Metanephros (tissue), 2 donors: ENCODE measurements at places on chromosomes 7 and 10. TPM values are rescaled to one million over a fixed set of nuclear protein-coding genes. Genes with fewer than 3 reads are reported as not detected.

CTAGE8 gene
- 1.8 TPM for total RNA-seq

TMEM130 gene
- total RNA-seq, result 10.2 TPM

CALML3 gene
- not detected for total RNA-seq

SUGCT gene
- 15.5 TPM for total RNA-seq

GSDME gene
- total RNA-seq, result 12.0 TPM

C10orf67 gene
- 1.8 TPM for total RNA-seq

PODXL gene
- total RNA-seq, result 127 TPM

ERVW-1 gene
- total RNA-seq, result not detected

MPP7 gene
- 9.1 TPM for total RNA-seq

CLDN4 gene
- 132 TPM for total RNA-seq

ENO4 gene
- total RNA-seq, result 2.7 TPM

TRIM50 gene
- 0.18 TPM for total RNA-seq

ZNF680 gene
- 19.4 TPM for total RNA-seq

AGAP6 gene
- total RNA-seq, result 6.7 TPM

PTPN20 gene
- total RNA-seq, result 3.6 TPM

AHR gene
- 69.7 TPM for total RNA-seq

CELF2 gene
- 25.7 TPM for total RNA-seq

TBC1D12 gene
- total RNA-seq, result 25.8 TPM

PDK4 gene
- total RNA-seq, result 27.2 TPM

CYP2C19 gene
- 0.18 TPM for total RNA-seq

ZNF485 gene
- total RNA-seq, result 3.7 TPM

VSIR gene
- total RNA-seq, result 31.1 TPM

ASB15 gene
- 4.4 TPM for total RNA-seq

CALCR gene
- total RNA-seq, result 1.8 TPM

IFIT2 gene
- total RNA-seq, result 8.4 TPM

ARMC3 gene
- total RNA-seq, result 5.5 TPM

FMC1 gene
- total RNA-seq, result 14.4 TPM

UNCX gene
- 7.5 TPM for total RNA-seq

PI4K2A gene
- 16.2 TPM for total RNA-seq

NUTM2A gene
- 2.7 TPM for total RNA-seq

SCRN1 gene
- 39.9 TPM for total RNA-seq

MYL7 gene
- total RNA-seq, result not detected

LBX1 gene
- 1.5 TPM for total RNA-seq
